ENCODE measurements at places on chromosomes 13 and 19.

GRCh38 chr19:19169236-19170052 is 619 bp downstream of the MEF2B start:
- DNase-seq = peak; percentile 41

DNA sequence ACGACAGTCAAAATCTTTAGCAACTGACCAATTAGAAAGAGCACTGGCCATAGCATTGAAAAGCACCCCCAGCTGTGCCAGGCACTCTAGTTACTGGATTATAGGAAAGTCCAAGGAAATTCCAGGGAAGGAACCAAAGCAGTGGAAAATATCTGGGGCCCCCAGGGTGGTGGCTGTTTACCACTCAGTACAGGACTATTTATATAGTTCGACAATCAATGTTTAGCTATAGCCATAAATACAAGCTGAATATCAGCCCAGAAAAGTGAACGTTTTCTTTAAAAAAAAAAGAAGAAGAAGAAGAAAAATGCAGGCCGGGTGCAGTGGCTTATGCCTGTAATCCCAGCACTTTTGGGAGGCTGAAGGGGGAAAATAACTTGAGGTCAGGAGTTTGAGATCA is 55.2 kb upstream of the UBAC2 start:
- DNase-seq = no peak

GRCh38 chr13:34076943-34077703 is 259.2 kb downstream of the RFC3 start:
- DNase-seq = no peak

- DNase-seq = peak; percentile 91
Measured at GRCh38 chr19:17103177-17103576, 27.6 kb downstream of the MYO9B start.

DNA sequence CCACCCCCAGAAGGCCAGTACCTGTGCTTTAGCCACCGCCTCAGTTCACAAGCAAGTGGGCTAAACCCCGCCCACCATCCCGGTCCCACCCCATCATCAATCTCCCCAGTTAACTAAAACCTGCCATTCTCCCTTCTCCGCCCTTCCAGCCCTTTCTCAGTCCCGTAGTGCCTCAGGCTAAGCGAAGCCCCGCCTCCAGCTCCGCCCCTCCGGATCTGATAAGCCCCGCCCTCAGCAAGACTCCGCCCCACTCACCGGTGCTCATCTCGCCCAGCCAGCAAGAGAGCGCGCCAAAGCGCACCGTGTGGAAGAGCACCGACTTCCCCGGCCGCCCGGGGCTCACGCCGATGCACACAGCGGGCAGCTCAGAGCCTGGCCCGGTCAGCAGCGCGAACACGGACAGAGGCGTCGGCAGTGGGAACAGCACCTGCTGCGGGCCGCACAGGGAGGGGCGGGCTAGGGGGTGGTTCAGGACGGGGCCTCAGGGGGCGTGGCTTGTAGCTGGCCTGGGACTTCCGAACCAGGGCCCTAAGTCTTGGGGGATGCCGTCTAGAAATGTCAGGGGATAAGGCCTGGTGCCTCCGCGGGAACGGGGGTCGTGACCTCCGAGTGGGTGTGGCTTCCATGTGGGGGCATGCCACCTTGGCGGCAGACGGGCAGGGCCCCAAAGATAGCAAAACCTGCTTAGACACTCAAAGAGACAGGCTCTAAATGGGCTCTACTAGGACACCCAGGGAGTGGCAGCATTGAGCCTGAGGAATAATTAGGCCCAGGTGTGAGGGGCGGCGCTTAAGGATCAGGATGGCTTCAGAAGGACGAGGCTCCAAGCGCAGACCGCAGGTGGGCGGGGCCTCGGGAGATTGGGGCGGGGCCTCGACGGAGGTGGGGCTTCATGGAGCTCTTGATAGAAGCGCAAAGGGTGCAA is 21.4 kb downstream of the MAP4K1 start:
- peak; percentile 59 for DNase-seq

DNA sequence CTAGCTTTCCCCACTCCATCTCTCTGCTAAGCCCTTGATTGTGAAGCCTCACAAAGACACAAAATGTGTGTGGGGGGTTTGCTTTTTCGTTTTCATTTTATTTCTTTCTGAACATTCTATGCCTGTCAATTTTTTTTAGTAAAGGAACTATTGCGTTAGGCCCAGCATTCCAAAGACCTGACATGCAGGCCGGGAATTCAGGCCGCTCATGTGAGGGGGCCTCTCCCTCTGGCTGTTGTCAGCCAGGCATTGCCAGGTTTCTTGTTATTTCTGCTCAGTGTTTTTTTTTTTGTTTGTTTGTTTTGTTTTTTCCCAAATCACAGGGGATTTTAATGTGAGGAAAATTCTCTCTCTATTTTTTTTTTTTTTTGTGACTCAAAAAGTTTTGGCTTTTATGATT is 10.3 kb upstream of the MEDAG start:
- no peak for DNase-seq

GRCh38 chr13:47484548-47484947 is 516.5 kb downstream of the SUCLA2 start:
- DNase-seq = no peak

DNA sequence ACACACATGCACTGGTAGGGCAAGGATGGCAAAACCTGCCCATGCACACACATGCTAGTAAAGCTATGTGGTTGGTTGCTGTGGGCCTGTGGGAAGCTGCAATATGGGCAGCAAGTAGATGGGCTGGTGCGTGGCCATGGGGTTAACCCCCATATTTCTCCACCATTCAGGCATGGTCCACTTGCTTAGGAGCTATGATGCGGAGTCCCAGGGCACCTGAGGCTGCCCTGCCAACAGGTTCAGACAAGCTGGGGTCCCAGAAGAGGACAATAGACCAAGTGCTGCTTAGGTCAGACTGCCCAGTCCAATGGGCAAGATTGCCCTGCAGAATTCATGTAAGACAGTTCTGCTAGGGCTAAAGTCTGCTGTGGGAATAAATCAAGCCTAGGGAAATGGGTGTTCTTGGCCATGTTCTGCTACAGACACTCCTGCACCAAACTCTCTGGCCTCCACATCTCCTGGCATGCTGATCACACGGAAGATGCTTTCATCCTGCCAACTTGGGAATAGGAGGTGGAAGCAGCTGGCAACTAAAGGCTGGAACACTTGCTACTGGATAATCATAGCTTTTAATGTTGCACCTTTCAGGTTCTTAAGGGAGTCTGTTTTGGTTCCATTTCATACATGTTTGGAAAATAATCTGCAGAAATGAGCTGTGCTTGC is 646.3 kb upstream of the SLITRK1 start:
- DNase-seq = no peak

DNA sequence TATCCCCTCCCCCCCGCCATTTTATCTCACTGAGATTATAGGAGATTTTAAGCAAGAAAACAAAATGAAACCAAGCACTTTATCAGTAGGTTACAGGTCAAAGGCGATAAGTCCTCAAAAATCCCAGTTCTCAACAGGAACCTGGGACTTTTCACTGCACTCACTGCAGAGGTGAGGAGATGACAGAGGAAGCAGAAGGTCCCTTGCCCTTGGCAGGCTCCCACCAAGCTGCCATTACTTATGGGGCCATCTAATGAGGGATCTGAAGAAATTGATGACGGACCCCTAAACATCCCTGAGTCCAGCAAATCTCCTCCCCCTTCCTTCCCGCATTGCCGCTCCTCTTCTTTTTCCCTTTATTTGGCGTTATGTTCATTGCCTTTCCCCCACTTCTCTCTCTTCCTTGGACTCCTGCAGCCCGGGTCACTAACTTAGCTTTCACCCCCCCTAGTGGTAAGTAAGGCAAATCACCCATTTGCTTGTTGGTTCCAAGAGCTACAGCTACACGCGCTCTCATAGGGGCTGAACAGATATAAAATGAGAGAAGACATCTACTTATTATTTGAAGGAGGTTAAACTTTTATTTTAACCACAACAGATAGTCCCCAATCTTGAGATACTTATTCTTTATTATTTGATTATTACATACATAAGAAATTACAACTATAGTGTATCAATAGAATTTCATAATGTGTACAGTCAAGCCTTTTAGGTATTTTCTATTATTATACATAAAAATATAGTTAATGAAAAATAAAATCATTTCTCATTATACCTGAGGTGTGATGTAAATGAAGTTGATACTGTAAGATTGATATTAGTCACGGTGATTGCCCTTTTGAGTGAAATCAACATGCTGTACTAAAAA is 52.0 kb upstream of the ARGLU1 start:
- DNase-seq = peak; percentile 76

DNA sequence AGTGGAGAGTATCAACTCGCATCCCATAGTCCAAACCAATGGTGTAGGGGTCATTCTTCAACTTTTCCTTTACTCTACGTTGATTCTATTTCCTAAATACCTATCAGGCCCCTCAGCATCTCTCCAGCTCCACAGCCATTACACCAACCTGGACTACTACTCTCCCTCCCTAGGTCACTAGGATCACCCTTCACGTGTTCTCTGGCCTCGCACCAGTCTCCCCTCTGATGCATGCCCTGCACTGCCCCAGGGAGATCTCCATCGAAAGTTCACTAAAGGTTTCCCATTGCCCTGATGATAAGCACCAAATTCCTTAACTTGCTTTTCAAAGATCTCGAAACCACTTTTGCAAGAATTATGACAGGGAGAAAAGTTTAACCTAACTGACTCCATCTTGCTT is 421.5 kb downstream of the TSHZ3 start:
- DNase-seq = no peak

- peak; percentile 85 for DNase-seq
Measured at GRCh38 chr19:38649305-38650171, 2.1 kb downstream of the ACTN4 start.

GRCh38 chr13:49093376-49093775 is 117.7 kb downstream of the FNDC3A start:
- DNase-seq = no peak

DNA sequence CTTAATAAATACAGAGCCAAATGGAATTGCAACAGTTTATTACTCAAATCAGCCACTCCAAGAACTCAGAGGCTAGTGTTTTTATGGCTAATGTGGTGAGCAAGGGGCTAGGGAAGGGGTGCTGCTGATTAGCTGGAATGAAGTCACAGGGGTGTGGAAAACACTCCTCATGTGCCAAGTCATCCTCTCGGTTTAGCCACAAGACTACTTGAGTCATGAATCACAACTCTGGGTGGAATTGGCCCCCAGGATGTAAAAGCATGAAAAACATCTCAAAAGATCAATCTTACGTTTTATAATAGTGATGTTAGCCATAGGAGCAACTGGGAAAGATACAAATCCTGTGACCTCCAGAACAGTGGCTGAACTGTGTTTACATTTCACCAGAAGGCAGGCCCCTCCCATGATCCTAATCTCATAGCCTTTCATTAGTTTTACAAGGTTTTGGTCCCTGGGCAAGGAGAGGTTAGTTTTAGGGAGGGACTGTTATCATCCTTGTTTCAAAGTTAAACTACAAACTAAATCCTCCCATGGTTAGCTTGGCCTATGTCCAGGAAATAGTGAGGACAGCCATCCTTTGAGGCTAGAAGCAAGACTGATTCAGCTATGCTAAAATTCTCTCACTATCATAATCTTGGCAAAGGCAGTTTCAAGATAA is 2020.1 kb upstream of the PCDH20 start:
- DNase-seq = peak; percentile 85

DNA sequence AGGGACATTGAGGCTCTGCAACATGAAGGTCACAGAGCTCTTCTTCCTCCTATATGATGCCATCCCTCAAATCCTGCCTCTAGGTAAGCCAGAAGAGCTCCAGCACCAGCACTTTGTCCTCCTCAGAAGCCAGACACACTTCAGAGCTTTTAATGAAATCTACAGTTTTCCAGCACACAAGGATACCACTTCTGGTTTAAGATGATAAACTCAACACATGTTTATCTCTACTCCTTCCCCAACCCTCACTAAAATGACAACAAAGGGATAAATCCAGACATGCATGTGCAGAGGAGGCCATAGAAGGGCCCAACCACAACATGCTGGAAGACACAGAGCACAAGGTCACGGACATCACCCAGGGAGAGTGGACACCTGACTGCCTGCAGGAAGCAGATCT is 195.3 kb downstream of the USP12 start:
- DNase-seq = no peak

DNA sequence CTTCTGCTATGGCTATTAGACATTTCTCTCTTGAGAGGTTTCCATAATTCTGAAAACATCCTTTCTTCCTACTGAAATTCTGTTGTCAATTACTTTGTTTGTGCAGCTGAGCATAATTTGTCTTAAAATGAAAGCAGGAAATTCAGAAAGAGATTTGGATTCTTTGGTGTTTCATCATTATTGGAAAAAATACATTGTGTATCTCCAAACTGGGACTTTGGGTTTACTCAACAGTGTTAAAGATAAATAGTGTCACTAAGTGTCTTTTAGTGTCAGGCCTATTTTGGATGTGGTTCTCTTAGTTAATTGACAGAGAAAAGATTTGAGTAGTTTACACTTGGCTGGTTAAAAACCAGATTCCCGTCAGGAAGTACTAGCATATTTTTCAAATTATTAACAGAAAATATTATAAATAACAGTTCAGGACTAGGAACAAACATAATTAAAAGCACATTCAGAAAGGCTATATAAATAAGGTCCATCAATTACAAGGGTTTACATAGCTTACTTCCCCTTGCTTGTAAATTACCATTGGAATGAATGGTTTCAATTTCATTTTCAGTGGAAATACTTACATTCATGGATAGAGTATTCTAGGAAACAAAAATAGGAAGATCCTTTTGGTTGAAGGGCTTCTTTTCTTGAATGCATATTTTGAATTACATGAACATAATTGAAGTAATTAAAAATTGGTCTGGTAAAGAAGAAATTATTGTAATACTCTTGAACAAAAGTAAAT is 483.1 kb downstream of the GPC6 start:
- no peak for DNase-seq

- DNase-seq = peak; percentile 78
Measured at GRCh38 chr19:48271531-48272151, 1.8 kb downstream of the ZNF114 start.

DNA sequence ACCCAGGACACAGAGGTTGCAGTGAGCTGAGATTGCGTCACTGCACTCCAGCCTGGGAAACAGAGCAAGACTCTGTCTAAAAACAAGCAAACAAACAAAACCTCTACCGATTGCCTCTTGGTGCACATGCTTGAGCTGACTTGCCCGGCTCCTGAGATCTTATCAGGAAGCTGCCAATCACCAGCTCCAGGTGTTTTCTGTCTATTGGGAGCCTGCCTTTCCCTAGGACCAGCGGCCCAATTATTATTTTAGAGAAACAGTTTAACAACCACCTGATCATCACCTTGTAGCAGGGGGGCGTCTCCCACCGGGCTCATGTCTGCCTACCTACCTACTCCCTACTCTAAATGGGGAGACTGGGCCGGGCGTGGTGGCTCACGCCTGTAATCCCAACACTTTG is 10.8 kb downstream of the CLEC4M start:
- DNase-seq = no peak

- DNase-seq = peak; percentile 95
Measured at GRCh38 chr19:6718741-6719539, 1.5 kb downstream of the C3 start.

DNA sequence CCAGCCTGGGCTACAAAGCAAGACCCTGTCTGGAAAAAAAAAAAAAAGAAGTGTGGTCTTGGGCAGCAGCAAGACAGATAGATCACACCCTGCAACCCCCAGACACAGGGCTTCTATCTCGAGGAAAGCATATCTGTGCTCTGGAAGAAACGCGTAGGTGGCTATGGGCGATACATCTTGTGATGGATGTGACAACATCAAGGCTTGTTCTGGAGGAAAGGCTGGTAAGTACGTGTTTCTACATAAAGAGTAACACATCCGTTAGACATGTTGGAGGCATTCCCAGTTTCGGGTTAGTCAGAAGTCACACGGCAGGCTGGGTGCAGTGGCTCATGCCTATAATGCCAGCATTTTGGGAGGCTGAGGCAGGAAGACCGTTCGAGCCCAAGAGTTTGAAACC is 6.6 kb upstream of the DHDH start:
- DNase-seq = peak; percentile 97
